LNCaP clone FGC (cell line): ENCODE measurements at places on chromosomes 3 and 15.

DNA sequence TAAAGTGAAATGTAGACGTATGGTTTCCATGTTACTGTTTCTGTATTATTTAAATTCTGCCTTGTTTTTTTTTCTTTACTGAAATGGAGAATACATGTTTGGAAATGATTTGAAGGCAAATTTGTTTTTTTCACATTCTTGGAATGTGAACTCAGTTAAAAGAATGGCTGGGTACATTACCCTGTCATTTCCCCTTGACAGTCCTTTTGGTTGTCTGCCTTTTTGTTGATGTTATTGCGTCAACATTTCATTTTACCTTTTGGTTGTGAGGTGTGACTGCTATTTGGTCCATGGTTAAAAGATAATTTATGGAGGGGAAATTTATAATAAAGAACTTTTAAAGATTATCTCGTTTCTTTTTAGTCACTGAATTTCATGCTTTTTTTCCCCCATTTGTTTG lies 3.2 kb upstream of the GPR171 start:
- no peak for DNase-seq

DNA sequence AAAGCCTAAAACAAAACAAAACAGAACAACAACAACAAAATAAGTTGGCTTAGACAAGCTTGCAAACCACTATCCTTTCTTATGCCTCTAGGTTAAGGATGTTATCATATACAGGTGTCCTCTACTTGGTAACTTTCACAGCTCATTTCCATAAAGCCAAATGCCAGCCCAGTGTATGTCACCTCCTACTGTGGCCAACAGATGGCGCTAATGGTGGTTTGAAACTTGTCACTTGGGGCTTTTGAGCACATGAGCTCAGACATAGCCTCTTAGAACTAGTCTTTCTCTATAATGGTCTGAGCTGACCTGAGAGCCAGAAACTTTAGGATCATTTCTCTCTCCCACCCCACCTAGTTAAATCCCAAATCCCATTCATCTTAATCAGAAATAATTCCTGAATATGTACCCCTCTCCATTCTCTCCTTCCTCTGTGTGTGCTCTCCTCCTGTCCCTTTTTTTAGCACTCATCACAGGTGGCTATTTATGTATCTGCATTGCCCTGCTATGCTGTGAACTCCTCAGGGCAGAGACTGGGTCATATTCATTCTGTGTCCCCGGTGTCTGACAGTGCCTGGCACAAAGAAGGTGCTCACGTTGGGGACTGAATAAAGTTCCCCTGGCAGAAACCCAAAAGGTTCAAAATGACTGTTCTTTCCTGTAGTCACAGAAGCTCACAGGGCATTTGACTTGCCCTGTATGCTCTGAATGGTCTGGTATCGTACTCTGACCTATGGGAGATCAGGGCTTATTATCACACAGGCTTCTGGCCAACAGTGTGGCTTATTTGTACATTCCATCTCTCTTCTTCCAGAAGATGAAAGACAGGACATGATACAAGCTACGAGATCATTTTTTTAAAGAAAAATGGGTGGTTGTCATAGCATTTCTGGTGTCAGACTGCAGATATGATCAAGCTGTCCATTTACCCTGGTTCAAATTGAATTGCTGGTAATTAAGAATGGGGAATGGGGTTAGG lies 319.3 kb upstream of the AZI2 start:
- no peak for DNase-seq

- peak; percentile 19 for DNase-seq
These were observed 176.4 kb upstream of the UBE2E1 start for GRCh38 chr3:23629181-23629894.

DNA sequence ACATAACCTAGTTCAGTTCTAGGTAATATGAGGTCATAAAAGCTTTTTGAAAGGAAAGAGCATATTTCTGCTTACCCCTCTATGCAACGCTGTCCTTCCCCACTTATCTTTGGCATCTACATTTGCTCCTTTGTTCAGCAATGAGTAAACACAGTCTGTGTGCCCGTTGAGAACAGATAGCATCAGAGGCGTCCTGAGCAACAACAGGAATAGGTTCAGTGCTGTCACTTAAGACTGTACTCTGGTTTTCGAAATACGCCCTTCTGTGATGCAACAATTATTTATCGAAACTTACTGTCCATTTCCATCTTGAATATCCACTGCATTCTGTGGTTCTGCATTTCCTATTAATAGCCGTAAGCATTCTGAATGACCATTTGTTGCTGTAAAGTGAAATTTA lies 84.4 kb downstream of the BTD start:
- peak; percentile 94 for DNase-seq

DNA sequence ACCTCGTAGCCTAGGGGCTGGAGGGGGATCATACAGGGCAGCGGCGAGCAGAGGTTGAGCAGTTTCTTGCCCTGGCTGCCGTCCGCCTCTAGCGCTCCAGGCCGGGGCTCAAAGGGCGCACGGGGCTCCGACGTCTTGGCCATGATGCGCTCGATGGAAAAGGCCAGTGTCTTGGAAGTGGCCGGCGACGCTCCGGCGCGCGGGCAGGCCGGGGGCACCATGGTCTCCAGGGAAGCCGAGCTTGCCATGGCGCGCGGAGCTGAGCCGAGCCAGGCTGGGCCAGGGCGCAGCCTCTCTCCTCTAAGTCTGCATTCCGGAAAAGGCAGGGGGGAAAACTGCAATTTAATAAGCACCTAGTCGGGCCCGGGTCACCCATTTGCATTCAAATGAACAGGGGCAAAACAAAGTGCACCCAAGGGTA lies 719 bp downstream of the FEZF2 start:
- no peak for DNase-seq

GRCh38 chr15:73028831-73029451 lies 23.3 kb upstream of the NEO1 start:
- no peak for DNase-seq

DNA sequence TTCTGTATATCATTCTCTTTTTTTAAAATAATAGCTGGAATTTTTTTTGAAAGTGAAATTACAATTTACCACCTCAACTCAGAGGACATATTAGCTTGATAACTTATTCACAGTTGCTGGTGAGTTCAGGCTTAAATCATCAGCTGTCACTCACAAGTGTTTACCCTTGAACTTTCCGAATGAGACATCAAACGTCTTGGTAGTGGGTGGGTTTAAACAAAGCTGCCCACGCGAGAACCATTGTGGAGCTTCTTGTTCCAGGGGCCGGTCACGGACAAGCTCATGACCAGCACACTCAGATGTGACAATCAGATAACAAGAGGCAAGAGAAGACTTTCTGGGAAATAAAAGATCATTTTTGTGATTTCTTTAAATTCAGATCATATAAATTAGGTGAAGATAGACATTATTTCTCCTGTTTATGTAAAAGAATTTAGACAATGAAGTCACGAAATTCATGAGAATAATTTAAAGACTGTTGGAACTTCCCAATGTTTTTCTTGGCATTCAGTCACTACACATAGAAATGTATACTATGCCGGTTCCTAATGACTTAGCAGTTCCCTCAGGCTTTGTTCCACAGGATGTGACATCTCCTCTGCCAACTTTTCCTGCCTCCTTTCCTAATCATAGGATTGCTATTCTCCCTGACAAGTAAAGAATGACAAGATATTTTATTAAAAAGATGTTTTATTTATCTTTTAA lies 29.3 kb downstream of the BTD start:
- DNase-seq: peak; percentile 78

DNA sequence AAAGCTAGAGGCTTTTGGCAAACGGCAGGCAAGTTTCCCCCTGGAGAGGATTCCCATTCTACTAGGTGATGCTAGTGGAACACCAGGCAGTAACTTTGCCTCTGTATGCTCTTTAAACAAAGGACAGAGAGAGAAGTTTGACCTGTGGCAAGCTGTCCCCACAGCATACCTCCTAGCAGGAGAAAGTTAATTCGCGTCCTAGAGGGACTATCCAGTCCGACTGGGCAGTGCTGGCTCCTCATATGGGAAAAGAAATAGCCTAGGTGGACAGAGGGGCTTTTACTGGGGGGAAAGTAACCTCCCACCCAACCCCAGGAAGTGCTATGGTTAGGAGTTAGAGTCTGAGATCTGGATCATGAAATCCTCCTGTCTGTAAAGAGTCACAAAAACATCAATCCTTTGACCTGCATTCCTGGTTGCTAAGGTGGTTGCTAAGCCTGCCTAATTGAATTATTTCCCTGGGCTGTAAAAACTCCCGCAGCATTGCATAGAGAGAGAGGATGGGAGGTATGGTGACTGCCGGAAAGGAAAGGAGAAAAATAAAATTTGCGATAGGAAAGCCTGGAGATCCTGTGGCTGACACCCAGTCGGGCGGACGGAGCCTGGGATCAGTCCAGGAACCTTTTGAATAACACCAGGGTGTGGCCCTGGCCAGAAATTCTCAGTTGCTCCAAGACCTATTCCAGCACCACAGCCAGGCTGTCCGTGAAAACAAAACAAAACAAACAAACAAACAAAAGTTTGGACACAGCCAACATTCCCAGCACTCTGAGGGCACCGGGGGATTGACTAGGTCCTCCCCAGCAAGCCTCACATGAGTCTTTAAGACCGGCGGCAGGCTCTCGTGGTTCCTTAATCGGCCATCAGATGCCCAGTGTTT lies 67.7 kb upstream of the ATP11B start:
- no peak for DNase-seq

DNA sequence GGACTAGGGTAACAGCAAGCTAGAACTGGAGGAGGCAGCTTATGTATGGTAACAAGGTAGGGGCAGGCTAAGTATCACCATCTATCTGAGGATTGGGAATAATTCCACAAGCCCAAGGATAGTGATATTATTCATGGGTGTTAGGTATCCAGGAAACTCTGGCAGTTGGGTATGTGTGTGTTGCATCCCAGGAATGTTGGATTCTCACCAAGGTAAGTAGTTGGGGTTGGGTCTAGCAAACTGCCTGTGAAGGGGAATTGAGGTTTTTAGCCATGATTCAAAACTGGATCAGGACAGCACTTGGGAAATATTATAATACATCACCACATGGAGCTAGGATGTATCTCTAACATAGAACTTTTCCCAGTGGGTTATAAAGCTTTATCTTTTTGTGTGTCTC lies 626.4 kb upstream of the GOLIM4 start:
- DNase-seq: no peak

- no peak for DNase-seq
These were observed 72.5 kb upstream of the TSC22D2 start for GRCh38 chr3:150335631-150336030.

GRCh38 chr3:115588201-115589115 lies 34.9 kb upstream of the GAP43 start:
- no peak for DNase-seq

GRCh38 chr3:64316971-64317370 lies 91.7 kb upstream of the PRICKLE2 start:
- no peak for DNase-seq

DNA sequence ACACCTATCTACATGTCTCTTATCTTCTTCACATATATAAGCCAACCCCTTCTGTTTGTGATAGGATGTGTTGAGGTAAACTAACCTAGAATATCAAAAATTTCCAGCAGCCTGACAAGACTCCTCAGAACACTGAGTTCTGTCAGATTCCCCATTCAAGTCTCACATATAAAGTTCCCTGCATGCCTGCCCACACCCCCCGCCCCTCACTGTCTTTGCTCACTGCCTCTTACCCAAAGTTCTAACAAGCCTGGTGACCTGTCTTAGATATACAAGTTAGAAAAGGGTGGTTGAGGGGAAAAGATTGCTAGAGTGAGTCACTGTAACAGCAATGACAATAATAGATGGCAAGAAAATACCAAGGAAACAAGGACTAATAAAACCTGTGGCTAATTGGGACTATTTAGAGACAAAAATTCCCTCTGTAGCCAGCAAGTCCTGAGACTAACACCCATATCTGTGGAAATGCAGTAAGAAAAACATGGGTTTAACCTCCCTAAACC lies 40.1 kb downstream of the FBXO22 start:
- no peak for DNase-seq

- no peak for DNase-seq
These were observed 651.7 kb downstream of the FHIT start for GRCh38 chr3:60599586-60599985.

- DNase-seq: no peak
These were observed 118.8 kb downstream of the ADAMTS9 start for GRCh38 chr3:64568895-64569517.

DNA sequence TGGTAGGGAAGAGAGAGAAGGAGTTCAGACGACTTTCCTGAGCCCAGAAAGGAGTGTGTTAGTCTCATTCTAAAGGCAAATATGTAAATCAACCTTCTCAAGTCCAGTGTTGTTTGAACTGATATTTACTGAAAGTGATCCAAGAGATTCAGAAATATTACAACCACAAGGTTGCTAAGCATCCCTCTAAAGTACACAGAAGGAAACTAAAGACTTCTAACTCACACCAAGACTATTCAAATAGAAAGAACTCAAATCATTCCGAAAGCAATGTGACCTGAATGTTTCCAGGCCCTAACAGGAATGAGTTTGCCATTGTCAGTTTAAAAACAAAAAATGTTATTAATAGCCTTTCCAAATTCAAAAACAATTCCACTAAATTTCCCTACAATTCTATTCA lies 56.9 kb upstream of the VGLL3 start:
- peak; percentile 13 for DNase-seq

- DNase-seq: no peak
These were observed 446.7 kb upstream of the PROK2 start for GRCh38 chr3:72231439-72232196.

- no peak for DNase-seq
These were observed 16.2 kb downstream of the CPA3 start for GRCh38 chr3:148881286-148881685.

DNA sequence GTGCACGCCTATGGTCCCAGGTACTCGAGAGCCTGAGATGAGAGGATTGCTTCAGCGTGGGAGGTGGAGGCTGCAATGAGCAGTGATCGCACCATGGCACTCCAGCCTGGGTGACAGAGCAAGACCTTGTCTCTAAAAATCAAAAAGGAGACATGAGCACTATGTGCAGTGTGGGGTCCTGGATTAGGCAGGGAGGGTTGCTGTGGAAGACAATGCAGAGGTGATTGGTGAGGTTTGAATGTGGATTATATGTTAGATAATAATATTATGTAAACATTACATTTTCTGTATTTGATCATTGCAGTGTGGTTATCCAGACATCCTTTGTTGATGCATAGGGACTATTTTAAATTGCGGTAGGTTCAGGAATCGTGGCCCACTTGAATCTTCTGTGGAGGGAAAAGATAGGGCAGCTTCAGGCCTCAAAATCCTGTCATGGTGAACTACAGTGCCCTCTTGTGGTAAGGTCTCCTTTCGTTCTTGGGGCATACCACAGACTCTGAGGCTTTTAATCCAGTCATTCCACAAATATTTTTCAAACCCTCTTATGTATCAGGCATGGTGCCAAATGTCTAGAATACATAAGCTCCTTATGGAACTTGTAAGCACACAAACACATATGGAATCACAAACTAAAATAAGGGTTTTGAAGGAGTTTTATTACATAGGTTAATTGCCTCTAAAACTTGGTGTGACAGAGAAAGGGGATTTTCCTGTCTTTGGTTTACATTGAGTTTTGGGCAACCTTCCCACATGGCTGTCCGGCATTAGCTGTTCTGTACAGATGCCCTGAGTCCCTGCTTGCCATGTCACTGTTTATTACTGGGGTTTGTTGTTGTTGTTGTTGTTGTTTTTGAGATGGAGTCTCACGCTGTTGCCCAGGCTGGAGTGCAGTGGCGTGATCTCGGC lies 37.7 kb downstream of the GPD1L start:
- DNase-seq: peak; percentile 50
